ENCODE measurements at places on chromosomes 3 and 15.

DNA sequence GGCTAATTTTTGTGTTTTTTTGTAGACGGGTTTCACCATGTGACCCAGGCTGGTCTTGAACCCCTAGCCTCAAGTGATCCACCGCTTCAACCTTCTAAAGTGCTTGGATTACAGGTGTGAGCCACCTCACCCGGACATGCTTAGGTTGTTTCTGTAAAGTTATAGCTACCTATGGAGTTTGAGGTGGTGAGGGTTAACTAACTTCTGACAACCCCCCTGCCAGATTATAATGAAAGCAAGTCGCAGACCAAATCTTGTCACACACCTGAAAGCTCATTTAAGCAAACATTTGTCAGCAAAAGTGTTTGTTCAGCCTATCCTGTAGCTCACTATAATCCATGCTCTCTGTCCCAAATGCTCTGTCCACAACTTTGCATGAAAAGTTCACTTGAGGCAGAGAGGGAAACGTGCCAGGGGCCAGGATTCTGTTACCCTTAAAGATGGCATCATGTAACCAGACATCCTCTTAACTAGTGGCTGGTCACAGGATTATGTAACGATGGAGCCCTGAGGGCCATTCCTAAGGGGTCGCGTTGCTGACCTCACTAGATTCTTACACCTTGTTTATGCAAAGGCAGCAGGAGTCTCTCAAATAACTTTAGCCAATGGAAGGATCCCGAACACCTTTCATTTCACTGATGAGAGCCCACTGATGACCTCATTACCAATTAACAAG lies 24.1 kb upstream of the SENP5 start:
- no peak for DNase-seq

DNA sequence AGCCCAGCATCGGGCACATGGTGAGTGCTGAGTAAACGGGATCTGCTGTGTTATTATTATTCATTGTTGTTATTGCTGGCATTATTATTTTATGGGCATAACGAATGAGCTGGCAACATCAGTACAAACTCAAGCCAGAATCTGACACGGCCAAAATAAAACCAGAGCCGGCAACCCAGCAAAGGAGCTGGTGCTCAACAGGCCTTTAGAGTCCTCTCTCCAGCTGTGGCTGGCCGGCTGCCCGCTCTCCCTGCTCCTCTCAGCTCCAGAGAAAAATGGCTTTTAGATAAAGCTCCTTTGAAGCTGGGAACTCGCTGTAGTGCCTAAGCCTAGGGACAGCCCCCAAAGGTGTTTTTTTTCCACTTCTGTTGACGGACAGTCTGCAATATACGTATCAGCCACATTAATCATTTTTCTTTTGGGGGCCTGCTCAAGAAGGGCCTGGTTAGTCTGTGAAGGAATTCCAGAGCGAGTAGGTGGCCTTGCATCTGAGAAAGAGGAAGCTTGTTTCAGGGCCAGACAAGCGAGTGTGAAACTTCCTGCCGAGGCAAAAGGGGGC lies 193.9 kb upstream of the UBE2E1 start:
- DNase-seq = no peak

GRCh38 chr15:37452498-37452897 lies 352.1 kb upstream of the MEIS2 start:
- DNase-seq = no peak

GRCh38 chr3:51970606-51971300 lies 3.1 kb downstream of the ABHD14B start:
- no peak for DNase-seq

DNA sequence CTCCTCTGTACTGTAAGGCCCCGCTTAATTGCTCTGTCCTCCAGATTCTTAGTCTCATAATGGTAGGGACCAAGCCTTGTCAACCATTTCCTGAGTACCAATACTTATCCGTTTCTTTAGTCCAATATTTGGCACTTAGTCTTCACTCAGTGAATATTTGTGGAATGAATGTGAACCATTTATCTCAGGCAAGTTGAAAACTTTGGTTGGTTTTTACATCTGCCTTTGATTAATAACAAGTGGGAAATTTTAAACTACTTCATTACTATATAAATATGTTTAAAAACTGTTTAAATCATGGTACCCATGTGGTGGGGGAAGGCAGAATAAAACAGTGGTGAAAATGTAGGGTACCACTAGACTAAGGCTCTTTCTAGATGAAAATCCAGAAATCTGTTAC lies 15.2 kb downstream of the CA12 start:
- DNase-seq = no peak

GRCh38 chr3:34394978-34395748 lies 596.7 kb downstream of the PDCD6IP start:
- no peak for DNase-seq

DNA sequence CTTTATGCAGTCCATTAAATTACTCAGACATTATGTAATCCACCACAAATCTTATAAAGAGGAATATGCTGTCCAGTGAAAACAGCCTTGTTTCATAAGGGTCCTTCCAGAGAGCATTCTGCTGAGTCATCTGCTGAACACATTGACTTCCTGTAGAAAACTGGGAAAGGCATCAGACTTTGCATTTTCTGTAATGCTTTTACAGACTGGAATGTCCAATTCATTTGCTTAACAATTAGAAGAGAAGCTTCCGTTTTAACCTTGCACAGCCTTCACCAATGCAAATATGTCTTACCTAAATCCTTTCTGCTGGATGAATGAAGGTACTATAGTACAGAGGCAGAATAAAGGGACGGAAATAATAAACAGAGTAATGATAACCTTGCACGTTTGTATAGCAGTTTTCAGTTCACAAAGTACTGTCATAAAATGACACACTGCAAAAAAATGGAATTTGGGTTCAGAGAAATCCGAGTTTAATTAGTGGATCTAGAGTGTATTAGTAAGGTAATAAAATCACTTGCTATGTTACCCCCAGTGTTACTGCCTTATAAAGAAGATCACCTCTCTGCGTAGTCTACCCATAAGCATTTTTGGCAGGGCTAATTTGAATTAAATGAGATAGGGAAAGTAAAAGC lies 301.5 kb downstream of the PYDC2 start:
- DNase-seq = no peak

- no peak for DNase-seq
These were observed 4.7 kb upstream of the ITGA11 start for GRCh38 chr15:68436680-68437079.

GRCh38 chr3:16427103-16427965 lies 86.2 kb downstream of the RFTN1 start:
- DNase-seq = no peak

DNA sequence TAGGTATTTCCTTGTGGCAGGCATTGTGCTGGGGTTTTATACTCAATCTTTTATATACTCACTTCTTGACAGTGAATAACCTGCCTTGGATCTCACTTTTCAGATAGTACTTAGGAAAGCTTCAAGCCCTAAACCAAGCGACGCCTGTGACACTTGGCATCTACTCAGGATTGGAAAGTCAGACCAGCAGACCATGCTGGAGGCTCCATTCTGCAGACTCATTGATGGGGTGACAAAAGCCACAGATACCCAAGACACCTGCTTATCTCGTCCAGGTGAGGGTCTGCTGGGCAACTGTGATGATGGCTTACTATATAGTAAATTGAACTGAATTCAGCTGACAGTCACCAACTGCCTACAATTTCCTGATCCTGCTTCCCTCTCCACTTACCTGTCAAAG lies 79.4 kb upstream of the MRPS22 start:
- DNase-seq = no peak

DNA sequence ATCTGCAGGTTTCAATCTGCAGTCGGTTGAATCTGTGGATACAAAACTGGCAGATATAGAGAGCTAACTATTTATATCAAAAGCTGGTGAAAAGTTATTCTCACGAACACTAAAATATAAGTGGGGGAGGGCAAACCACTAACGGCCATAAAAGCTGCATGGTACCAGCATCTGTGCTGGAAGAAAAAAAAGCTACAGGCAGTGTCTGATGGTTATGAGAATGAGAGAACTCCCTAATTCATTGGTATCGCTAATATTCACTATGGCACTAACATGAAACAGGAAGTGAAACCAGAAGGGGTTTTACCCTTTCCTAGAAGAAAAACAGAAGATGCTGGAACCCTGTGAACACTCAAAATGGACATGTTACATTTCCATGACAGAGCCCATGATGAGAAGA lies 15.9 kb downstream of the CEP70 start:
- no peak for DNase-seq

DNA sequence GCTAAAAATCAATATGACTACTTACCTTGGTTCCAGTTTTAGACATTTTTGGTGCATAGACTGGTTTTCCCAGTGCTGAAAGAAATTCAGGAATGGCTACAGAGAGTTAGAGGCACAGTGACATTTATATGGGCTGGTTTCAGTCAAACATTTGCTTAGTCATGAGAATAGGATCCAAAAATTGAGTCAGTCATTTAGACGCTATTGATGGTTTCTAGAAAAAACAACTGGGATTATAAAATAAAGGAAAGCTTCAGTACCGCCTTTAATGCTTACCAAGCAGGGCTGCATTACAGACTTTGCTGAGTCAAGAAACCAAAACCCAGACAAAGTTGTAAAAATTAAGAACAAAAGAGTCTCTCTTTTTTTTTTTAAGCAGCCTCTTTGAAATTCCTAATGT lies at the start of gene CRYGS:
TSS of gene CRYGS (minus strand) at position 100 of the 400 bp plus-strand sequence. CDS start at position 46, 54 bp downstream.
- DNase-seq = no peak

DNA sequence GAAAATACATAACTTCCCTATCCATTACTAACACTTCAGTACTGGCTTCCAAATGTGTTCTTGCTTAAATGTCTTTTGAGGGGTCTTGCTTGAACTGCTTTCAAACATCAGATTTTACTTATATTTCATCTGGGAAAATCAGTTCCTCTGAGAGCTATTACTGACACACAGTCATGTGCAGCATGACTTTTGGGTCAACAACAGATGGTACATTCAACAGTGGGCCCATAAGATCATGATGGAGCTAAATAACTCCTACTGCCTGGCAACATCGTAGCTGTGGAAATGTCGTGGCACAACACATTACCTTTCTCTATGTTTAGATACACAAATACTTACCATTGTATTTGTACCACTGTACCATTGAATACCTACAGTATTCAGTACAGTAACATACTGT lies 43.8 kb downstream of the WWTR1 start:
- DNase-seq = no peak

- no peak for DNase-seq
These were observed 167.9 kb downstream of the BBX start for GRCh38 chr3:107690522-107691138.

DNA sequence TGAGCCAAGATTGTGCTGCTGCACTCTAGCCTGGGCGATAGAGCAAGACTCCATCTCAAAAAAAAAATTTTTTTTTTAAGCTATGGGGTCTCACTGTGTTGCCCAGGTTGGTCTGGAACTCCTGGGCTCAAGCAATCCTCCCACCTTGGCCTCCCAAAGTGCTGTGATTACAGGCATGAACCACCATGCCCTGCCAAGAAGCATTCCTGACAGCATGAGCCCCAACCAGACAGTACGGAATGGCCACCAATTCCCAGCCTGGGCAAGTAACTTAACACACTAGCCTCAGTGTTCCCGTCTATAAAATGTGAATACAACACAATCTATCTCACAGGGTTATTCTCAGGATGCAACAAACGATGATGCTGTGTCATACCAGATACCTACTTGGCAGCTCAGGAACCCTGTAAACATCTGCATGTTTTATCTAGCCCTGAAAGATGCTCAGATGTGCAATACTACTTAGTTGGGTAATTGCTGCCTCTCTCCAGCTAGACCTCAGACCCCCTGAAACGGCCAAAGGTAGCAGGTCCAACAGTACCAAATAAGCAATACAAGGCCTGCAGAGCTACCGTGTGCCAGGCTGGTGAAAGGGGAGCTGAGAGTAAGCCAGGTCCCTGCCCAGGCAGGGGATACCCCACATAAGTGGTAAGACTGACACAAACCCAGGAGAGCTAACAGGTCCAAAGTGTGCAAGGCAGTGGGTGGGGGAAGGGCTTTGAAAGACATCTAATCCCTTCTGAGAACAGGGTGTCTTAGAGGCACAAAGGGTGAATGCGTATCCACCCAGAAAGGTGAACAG lies 1.9 kb downstream of the TKT start:
- no peak for DNase-seq

- no peak for DNase-seq
These were observed 37.3 kb upstream of the BFSP2 start for GRCh38 chr3:133362539-133362938.

DNA sequence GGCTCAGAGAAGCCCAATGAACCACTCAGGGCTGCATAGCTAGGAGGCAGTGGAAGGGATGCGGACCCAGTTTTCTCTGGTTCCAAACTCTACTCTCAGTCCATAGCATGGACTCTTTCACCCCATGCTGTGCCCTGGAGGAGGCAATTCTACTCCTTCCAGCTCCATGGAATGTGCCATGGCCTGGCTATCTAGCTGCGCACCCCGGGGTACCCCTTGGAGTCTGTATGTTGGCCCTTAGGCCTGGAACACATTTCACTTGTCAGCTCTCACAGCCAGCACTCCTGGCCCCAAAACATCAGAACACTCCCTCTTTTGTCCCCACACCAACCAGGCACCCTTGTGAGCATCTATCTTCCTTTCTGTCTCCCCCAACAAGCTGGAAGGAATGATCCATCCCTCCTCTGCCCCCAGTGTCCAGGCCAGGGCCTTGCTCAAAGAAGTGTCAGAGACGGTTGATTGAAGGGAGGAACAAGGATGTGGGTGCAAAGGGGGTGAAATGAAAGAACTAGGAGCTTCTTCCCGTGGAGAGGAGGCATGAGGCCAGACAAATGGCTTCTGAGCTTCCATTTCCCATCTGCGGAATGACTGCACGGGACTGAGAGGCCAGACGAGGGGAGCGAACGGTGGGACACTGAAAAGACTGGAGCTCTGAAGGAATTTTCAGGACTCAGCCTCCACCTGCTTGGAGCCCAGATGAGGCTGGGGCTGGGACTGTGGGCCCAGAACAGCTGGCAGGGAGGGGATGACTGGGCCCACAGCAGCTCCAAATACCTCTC lies 2.8 kb downstream of the PRSS50 start:
- DNase-seq = no peak

GRCh38 chr3:71551311-71551919 lies 32.1 kb downstream of the FOXP1 start:
- DNase-seq = no peak

- no peak for DNase-seq
These were observed 199.4 kb upstream of the MRPL3 start for GRCh38 chr3:131702146-131702545.

DNA sequence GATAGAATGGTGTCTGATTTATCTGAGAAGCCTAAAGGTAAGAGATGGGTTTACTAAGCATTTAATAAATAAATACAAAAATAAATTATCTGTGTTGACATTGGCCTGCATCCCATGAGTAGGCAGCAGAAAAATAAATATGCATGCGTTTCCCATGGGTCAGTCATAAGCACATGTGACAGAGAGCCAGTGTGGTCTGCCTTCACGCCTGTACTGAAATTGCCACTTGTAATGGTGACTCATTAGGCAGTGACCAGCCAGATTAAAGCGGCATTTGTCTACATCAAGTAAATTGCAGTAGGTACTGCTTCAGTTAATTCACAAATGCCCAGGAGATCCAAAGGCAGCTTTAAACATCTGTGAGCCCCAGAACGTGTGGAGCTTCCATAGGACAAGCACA lies 399.6 kb downstream of the NAALADL2 start:
- DNase-seq = no peak

- no peak for DNase-seq
These were observed at the start of gene ST8SIA2 for GRCh38 chr15:92393071-92393979. ST8SIA2 (plus strand) TSS chr15:92393881; CDS start chr15:92394065, 184 bp downstream.
